ENCODE measurements at places on chromosomes 7 and 10.

DNA sequence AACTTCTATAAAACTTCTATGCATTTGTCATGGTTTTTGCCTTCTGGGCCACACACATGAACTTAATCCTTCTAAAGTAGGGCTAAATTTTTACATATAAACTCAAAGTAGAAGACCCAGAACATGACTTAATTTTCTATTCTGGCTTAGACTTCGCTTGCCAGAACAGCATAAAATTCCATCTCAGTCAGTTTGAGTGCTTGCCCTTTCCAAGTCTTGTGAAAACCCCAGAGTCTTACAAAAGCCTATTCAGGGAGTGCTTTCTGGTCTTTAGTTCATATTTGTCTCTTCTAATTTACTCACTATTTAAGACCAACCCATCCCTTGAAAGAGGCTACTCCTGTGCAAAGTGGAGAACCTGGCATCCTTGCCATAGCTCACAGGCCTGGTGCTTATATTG, 201.6 kb upstream of the MEOX2 start:
- no peak for DNase-seq

DNA sequence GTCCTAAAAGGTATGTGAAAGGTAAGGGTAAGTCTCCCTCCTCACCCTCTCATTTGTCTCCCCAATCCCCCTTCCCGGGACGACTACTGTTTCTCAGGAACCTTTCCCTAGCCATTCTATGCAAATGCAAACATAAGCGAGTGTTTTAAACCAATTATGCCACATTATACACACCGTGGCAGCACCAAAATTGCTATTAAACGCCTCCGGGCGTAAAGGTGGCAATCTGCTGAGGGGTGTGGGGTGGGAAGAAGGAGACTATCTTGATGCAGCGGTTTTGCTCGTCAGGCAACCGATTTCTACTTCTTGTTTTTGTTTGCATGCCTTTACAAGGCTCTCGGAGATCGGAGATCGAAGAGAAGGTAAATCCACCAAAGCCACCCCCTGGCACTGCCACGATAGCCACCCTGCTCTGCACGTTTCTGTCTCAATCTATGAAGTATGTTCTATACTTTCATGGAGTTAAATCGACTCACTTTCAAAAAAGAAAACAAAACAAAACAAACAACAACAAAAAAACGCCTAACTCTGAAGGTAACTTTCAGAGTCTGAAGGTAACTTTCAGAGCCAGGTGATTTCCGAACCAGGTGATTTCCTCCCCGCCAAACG, 46.0 kb upstream of the CDK1 start:
- DNase-seq, result peak; percentile 37

GRCh38 chr7:141557360-141557759, 6.2 kb downstream of the AGK start:
- no peak for DNase-seq

DNA sequence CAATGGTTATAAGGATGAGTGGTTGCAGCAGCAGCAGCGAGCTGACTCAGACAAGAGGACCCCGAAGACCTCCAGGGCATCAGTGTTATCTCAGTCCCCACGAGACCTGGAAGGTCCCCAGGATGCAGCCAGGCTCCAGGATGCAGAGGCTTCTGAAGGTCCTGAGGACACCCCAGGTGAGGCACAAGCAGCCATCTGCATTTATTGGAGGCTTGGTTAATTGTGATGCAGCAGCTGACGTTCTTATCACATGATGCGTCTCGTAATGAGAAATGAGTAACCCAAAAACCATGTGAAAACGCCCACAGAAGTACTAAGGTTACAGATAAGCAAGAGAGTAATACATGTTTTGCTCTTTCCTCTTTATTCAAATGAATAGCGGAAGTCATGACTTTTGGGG, 17.4 kb downstream of the C7orf57 start:
- DNase-seq, result no peak

GRCh38 chr10:43904301-43904700, 255.6 kb upstream of the ZNF32 start:
- no peak for DNase-seq

GRCh38 chr7:144822223-144822622, 13.6 kb downstream of the TPK1 start:
- DNase-seq, result no peak

DNA sequence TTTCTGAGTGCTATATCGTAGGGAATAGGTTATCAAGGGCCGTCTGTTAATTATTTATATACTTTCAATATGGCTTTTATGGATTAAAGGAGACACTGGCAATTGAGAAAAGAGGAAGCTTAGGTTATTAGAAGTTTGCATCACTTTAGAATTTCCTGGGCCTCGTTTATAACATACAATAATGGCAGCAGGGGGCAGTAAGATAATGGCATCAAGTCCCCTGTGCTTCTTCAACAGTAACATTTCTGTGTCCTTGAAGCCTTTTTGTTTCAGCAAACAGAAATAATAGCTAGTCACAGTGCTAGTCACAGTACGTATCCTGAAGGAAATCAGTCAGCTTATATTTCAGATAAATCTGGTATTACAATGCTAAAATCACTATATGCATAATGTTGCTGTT, 41.9 kb downstream of the SPAM1 start:
- no peak for DNase-seq

GRCh38 chr7:158317238-158318205, 270.1 kb downstream of the PTPRN2 start:
- no peak for DNase-seq

DNA sequence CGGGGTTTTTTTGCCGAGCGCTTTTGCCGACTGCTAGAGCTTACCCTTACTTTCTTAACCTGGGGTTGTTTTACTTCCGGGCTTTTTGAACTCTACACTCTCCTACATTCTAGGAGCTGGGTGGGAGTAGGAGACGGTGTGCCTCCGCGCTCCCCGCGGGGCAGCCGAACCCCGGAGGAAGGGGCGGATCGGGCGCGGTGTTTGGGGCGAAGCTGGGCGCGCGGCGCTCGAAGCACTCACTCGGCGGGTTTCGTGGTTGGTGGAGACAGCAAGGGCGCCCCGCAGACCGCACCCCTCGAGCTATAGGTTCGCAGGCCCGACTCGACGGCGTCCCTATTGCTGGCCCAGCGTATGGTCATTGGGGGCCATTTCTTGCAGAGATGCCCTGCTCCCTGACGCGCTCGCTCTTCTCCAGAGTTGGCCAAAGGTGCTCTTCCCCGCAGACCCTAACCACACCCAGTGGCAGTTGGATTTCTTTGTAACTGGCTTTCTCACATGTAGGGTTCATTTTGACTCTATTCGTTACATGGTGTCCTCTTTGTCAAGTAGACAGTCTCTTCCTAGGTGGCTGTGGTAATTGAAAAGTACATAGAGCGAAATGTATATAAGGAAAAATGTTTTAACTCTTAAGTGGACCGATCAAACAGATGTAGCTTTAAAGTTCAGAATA, 364 bp downstream of the ZNF518A start:
- DNase-seq, result peak; percentile 72

DNA sequence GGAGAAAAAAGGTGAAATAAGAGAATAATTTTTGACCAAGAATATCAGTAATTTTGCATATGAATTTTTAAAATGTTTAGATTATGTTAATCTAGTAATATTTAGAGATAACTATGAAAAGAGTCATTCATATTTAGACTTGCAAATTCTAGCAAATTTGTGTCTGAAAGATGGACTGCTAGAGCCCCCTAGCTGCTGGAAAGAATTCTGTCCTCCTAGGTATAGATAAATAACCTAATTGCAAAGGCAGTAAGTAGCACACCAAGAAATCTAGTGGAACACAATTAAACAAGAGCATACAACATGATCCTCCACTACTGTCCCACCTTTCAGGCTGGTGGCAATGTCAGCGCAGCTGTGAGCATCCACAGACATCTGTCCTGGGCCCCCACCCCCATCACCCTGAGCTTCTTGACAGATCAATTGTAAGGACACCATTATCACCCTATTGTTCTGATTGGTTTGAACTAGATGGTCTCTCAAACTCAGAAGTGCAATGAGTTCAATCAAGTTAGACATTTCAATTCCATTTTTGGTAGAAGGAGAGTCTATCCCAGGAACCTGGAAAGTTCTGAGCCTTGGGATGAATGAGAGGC, 15.0 kb upstream of the GFRA1 start:
- DNase-seq, result no peak

DNA sequence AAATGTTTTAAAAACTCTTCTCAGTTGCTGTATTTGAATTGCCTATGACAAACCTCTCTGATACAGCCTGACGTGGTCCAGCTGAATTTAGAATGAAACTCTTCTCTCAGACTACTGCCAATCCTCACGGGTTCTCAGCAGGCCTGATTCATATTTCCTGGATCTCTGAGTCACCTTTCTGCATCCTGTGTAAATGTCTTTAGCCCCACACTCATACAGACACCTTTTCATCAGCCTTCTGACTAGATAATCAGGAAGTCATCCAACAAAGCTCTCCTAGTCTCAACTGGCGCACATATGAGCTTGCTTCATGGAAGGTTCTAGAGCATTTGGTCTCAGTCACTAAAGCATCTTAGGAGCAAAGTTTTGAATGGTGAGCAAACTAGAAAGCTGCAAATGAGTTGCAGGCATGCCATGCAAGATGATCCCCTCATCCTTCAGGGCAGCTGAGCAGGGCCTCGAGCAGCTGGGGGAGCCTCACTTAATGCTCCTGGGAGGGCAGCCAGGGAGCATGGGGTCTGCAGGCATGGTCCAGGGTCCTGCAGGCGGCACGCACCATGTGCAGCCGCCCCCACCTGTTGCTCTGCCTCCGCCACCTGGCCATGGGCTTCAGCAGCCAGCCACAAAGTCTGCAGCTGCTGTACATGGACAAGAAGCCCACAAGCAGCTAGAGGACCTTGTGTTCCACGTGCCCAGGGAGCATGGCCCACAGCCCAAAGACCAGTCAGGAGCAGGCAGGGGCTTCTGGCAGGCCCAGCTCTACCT, 182.8 kb downstream of the ARHGAP12 start:
- DNase-seq, result no peak

DNA sequence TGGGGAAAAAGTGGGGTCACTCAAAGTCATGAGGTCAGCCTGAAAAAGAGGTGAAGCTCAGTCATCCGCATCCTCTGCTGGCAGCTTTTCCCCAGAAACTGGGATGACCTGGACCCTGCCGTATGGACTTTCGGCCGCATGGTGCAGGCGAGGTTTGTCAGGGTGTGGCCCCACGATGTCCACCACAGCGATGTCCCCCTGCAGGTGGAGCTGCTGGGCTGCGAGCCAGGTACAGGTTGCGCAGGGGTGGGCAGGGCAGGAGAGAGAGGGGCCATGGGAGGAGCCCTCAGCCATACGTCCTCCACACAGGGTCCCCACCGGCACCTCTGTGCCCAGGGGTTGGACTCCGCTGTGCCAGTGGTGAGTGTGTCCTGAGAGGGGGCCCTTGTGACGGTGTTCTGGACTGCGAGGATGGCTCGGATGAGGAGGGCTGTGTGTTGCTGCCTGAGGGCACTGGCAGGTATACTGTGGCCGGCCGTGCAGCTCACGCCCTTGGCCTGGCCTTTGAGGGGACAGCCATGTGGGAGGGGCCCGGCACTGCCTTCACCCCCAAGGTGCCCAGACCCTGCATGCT, 23.0 kb upstream of the ZNF467 start:
- DNase-seq, result no peak

- no peak for DNase-seq
Observed at GRCh38 chr7:24902276-24902675, 77.7 kb downstream of the OSBPL3 start.

DNA sequence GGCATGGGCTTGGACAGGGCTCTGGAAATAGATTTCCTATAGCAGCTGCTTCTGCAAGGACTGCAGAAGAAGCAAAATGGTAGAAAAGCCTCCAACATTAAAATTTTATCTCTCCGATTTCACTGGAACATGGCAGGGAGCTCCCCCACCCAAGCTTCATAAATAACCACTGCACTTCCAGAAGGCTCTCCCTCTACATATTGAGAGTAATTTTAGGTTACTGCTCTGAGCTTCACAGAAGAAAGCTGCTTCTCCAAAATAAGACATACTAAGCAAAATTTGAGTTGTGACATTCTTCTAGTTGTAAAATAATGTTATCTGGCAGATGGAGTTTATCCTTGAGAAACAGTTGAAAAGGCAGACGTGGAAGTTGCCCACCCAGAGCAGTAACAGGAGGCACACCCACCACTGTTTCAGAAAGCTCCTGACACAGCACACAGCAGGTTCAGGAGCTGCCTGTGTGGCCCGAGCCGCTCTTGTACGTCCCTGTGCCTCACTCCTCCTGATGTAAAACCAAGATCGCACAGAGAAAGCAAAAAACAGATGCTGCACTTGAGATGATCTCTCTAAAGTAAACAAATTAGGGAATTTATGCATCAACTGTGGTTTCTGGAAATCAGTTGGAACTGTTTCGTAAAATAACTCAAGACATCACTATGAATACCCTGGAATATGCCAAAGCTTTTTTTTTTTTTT, 621.0 kb downstream of the PARD3 start:
- DNase-seq, result no peak
